ENCODE measurements at places on chromosomes 5 and 9.

DNA sequence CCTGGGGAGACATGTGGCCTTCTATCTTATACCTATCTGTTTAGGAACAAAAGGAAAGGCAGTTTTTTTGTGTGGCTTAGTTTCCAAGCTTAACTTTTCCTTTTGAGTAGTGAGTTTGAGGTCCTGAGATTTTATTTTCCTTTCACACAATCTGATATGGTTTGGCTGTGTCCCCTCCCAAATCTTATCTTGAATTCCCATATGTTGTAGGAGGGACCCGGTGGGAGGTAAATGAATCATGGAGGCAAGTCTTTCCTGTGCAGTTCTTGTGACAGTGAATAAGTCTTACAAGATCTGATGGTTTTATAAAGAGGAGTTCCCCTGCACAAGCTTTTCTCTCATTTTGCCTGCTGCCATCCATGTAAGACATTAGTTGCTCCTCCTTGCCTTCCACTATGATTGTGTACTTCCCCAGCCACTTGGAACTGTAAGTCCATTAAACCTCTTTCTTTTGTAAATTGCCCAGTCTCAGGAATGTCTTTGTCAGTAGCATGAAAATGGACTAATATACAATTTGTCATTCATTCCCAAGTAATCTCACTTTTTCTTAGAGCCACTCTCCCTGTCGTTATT lies 4.7 kb upstream of the CLTB start:
- no peak for DNase-seq

GRCh38 chr5:93281980-93282772 lies 298.8 kb downstream of the NR2F1-AS1 start:
- DNase-seq: no peak

GRCh38 chr5:179959641-179960040 lies 51.9 kb upstream of the TBC1D9B start:
- no peak for DNase-seq

GRCh38 chr5:108320231-108320630 lies 61.7 kb downstream of the FBXL17 start:
- no peak for DNase-seq
